ENCODE measurements at places on chromosomes 4 and X.

- no peak for DNase-seq
Measured at GRCh38 chr4:78613522-78614321, 62.2 kb downstream of the ANXA3 start.

DNA sequence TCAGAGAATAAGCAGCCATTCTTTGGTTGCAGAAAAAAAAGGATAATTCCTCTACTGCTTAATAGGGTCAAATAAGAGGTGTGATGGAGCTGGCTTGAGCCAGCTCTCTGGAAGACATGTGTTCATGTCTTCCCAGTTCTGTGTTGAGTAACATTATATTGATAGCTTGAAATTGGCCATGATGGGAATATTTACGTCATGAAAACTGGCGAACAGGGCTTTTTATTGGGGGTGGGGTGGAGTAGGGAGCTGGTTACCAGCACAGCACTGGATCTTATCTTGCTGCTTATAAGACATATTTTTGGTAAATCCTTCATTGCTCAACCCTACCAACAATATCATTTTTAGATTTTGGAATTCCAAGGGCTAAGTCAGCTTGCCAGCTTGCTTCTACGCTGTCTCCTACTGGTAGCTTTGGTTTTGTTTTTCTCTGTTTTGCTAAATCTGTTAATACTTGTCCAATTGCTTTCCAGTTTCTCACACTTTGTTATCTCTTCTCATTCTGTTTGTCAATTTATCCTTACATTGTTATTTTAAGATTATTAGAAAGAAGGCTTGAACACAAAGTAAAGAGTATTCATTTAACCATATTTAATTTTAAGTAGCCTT lies 25.3 kb upstream of the GBA3 start:
- DNase-seq, result no peak

DNA sequence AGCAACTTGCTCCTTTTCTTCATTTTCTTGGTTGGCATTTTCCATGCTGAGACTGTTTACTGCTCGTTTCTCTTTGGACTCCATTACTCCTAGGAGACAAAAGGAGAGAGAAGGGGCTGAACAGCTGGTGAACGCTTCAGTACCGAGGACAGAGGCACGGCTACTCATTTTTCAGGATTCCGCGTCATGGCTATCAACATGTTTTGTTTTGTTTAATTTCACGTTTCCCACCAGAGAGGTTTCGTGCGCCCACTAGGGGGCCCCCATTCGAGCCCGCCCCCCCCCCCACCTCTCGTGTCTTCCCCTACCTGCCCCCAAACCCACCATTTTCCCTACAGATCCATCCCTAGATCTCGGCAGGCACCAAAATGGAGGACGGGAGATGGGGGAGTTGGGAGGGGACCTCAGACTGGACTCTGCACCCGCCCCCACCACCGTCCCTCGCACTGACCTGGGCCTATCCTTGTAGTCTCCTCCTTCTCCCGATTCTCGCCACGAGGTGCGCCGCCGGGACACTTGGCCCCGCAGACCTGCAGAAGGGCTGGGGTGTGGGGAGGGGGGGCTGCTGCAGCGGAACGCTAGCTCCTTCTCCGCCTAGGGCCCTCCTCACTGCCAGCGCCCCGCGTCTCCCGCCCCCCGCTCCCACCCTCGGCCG lies 653 bp downstream of the BEX1 start:
- no peak for DNase-seq

- no peak for DNase-seq
Measured at GRCh38 chr4:6734165-6734786, 18.3 kb downstream of the BLOC1S4 start.

DNA sequence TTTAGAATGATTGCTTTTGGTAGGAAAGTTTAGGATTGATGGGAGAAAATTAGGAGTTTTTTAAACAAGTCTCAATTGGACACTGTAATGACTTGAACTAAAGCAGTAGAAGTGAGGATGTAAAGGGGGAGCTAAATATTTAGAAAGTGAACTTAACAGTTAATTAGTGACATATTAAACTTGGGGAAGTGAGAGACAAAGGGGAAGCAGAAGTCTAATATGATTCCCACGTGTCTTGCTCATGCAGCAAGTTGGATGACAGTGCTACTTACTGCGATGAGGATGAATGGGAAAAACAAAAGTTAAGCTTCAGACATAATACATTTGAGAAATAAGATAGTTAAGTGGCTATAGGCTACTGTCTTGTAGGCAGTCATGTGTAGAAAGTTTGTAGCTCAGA lies 110.4 kb downstream of the RPA4 start:
- no peak for DNase-seq

DNA sequence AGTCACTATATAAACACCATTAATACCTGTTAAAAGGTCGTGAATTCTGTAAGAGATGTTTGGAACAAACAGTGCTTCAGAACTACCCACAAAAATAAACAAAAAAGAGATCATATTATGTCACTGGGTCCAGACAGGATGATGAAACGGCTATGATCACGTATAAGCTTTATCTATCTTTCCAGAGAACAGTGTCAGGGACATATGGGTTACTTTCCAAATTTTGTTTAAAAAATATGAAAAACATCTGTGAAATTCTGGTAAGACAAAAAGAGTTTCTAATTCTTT lies 90.0 kb downstream of the SORBS2 start:
- no peak for DNase-seq

GRCh38 chr4:127143460-127144195 lies 489.1 kb upstream of the INTU start:
- DNase-seq, result no peak

DNA sequence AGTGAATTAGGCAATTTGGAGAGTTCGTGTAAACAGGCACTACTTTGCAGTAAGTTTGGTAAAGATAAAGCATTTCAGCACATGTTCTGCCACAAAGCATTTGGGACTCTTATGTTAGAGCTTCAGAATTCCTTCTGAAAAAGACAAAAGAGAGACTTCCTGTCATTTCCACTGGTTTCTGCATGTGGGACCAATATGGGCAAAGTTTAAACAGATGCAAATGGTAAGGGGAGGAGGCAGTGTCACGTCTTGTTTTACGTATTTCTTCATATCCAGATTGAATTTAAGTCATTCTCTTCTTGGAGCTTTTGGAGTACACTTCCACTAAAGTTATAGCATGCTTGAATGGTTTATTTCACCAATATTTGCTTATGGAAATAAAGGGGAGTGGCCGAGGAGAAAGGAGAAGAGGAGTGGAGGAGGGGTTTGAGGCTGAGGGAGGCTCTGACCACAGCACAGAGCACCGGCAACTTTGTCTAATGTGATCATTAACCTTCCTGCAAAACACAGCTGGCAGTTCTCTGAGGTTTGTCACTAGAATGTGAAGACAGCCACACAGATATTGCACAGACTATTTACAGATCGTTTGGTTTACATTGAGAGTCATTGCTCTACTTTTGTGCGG lies at the start of gene APELA:
TSS of gene APELA (plus strand) at position 479 of the 625 bp plus-strand sequence. CDS start 154 bp downstream, outside the sequence.
- DNase-seq, result no peak

GRCh38 chr4:157978680-157979361 lies 194.0 kb downstream of the GASK1B start:
- no peak for DNase-seq

GRCh38 chr4:112840061-112840460 lies 203.1 kb downstream of the LARP7 start:
- no peak for DNase-seq

DNA sequence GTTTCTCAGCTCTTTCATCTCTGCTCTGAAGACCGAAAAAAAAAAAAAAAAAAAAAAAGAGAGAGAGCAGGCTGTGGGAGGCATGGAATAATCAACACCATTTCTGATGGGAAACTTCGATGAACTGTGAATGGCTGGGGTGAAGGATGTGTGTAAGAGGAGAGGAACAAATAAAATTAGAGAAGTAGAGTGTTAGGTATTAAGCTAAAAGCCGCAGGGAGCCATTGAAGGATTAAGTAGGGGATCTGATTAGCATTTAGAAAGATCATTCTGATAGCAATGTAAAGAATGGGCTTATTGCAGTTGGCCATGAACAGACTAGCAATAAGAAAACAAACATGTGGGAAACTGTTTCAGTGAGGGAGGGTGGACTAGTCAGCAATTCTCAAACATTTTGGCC lies 33.6 kb upstream of the JADE1 start:
- no peak for DNase-seq

- DNase-seq, result no peak
Measured at GRCh38 chrX:103877571-103877970, 45.5 kb upstream of the RAB9B start.

GRCh38 chrX:50081282-50081889 lies 119.4 kb downstream of the AKAP4 start:
- no peak for DNase-seq

Measured in stimulated activated CD4-positive, alpha-beta T cell treated with anti-CD3 and anti-CD28 coated beads, Interleukin-1b, Interleukin-23, amount 100 ng/mL, for 1 hour (primary cell).